ENCODE measurements at places on chromosomes 11 and 22.

DNA sequence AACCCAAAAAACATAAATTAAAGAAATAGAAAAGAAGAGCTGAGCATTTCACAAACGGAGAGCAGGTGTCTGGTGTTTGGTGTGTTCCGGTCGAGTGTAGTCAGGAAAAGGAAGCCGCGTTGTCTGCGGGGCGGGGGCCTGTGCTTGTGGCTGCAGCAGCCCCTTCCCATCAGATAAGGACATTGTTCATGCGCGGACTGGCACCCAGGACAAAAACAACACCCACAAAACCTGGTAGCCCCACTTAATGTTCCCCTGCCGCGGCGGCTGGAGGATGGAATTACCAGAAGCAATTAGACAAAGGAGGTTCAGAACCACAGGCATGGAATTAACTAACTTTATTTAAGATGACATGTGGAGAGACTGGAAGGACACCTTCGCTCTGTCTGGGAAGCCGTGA, 29.9 kb downstream of the KRTAP5-5 start:
- DNase-seq = no peak

DNA sequence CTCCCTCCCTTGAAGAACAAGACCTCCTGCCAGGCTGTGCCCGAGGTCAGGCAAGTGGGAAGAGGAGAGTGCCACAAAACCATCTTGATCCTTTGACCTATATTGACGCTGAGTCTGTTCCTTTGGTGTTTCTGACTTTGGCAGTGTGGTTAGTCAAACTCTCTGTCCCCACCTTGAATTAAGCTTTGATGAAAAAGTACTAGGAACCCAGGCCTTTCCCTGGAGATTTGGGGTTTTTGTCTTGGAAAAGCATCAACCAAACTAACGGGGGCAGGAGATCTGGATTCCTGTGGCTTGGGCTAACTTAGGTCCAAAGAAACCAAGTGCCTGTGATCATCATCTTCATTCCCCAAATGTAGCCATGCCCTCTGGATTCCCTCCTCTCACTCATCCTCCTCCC, 40.4 kb downstream of the ARFGAP2 start:
- no peak for DNase-seq

- no peak for DNase-seq
These were observed 376.5 kb downstream of the BUD13 start for GRCh38 chr11:116396331-116396730.

DNA sequence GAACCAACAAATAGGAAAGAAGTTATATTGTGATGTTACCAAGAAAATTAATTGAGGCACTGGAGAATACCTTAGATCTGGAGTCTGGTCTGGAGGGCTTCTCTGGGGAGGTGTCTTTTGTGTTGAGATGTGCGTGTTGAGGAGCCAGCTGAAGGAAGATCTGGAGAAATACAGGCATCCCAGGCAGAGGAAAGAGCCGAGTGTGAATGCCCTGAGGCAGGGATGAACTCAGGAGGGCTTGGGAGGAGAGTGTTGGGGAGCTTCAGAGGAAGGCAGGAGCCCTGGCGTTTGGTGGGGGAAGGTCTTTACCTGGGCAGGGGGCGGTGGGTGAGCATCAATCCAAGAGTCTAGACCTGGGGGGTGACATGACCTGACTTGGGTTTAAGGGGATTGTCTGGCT, 13.1 kb downstream of the SYNGR1 start:
- no peak for DNase-seq

DNA sequence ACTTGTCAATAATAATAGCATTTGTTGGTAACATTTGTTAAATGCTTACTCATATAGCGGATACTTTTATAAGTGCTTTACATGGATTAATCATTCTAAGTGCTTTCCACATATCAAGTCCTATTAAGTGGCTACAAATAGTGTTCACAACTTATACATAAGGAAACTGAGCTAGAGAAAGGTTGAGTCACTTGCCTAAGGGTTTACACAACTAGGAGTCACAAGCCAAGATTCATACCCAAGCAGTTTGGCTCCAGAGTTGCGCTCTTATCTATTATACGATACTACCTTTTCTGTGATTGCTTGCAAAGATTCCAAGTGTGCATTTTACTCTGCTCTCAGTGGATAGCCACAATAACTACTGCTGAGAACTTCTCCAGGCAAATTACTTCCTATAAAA, 215.9 kb upstream of the CCDC90B start:
- no peak for DNase-seq

DNA sequence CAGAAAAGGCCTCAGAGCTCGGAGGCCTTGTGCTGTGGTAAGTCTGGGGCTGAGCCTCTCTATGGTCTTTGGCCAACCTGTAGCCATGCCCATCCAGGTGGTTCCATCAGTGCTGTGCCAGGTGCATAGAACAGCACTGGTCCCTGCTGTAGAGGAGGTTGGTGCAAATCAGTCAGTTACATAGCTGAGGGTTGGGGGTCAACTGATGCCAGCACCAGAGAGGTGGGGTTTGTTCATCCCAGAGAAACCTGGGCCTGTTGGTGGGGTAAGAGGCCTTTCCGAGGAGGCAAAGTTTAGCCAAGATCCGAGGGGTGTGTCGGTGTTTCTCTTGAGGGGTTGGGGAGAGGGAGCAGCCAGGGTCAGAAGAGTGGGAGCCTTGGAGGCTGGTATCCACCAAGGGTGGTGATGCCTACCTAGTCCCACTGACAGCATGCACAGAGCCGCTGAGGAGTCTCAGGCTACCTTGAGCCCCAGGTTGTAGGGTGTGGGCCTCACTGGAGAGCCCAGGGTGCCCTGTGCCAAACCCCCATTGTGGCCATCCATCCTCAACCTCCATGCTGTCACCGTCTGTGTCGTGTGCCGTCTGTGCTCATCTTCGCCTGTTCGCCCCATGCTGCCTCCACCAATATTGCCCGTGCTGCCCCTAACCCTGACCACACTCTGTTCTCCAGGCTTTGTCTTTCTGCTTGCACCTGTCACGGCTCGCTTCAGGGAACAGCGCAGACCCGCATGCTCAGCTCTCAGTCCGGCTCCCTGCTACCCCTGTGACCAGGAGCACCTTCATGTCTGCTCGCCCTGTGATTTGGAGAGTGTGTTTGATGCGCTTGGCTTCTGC, 78.7 kb upstream of the SUSD2 start:
- no peak for DNase-seq

DNA sequence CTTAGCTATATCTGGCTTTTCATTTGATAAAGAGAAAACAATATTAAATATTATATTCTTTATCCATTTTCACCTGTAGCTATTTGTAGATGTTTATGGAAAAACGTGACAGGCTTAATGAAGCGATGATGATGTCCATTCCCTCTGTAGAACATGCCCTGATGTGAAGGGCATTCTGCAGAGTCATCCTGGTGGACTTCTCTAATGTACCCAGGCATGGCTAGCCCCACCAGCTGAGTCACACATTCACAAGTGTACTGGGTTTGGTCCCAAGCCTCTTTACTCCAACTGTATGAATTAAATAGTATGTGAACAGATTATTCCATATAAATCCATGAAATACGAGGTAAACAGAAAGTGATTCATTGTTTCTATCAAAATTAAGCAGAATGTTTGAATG, 139.3 kb downstream of the CADM1 start:
- no peak for DNase-seq

DNA sequence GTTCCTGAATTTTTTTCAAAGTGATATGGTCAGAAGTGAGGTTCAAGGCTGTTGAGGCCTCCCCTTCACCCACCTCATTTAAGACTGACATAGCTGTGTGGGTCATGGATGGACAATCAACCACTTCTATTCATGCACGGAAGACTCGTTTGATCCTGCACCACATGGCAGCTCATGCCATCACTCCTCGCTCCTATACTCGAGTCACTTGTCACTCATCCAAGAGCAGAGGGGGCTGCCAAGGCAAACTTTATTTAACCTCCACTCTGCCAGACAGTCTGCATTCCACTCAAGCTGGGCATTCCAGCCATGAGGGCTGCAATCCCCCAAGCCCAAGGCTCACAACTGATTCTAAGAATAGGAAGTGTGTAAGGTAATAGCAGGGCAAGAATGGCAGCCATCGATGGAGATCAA, 34.1 kb downstream of the SNX19 start:
- no peak for DNase-seq

DNA sequence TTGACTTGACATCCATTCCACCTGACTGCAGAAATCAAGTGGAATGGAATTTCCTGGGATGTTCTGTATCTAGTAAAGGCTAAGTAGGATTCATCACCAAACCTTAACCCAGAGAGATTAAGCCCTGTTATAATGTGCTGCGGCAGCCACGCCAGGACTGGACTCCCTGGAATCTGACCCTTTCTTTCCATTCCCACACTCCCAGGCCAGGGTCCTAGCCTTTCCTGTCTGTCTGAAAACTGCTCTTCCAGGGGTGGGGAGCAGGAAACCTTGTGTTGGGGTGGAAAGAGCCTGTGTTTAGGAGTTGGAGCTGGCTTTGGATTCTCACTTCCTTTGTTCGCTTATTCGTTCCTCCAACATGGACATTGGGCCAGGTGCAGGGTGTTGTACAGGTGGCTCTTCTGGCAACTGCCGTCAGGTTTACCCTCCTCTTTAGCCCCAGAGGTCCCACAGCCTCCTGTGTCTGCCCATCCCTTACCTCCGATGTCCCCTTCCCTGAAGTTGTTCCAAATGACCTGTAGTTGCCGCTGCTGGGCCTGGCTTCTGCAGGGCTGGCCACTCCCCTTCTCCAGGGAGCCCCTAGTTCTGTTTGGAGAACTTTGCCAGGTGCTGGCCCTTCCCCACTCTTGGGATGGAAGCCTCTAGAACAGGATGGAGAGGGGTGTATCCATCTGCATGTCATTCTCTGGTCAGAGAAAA, 20.5 kb upstream of the PARVB start:
- DNase-seq = no peak

DNA sequence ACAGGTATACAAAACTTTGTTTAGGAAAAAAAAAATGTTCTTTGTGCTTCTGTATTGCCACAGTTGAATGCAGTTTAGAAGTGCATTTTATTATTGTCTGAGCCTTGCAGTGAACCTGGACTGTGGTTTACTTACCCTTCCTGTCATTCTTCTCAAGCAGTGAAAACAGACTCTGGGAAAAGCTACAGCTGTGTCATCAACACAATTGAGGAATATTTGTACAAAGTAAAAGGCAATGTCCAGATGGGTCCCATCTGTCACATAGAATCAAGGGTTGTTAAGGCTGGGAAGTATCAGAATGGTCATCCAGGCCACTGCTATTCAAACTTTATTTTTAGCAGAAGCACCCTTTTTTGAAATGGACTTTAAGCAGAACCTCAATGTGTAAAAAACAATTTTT, 73.3 kb downstream of the TRIM44 start:
- DNase-seq = no peak
